ENCODE measurements at places on chromosomes 5 and 9.

DNA sequence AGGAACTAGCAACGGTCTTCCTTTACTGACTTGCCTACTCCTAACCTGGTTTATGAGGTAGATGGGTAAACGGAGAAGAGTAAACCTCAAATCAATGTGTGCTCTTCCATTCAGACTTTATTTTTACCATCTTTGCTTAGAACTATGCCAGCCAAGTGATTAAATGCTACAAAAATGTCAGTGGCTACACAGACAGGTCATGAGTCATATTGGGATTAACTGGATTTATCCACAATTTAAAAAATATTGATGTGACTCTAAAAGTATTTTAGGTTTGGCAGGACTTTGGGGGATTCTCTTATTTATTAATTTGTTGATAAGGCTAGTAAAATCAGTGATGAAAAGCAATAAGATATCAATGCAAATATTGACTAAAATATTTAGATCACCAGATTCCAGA lies 275.0 kb downstream of the PLK2 start:
- no peak for DNase-seq

- DNase-seq, result no peak
Measured at GRCh38 chr5:34915856-34916192, 313 bp downstream of the BRIX1 start.

DNA sequence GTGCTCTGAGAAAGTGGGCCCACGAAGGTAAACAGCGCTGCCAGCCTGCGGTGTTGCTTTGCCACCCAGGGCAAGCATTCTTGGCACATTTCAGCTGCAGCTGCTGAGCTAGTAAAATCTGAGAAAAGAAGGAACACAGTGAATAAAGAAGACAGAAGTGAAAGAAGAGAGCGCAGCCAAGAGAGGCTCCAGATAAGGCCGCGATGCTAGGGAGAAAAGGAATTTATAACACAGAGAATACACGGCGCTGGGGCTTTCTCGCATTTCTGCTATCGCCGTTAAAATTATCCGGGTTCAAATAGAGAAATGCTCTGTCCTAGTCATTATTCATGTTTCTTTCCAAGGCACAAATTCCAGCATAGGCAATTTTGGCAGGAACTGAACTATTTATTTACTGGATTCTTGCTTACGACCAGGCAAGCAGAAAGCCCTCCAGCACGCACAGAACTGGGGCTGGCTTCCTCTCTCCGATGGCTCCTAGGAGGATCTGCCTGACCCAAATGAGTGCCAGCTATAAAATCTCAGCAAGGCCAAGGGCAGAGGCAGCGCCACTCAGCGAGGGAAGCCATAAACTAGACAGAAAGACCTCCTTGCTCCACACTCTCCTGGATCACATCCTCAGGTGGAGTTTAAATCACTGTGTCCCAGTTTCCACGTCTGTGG lies 111.2 kb downstream of the ATPSCKMT start:
- no peak for DNase-seq

DNA sequence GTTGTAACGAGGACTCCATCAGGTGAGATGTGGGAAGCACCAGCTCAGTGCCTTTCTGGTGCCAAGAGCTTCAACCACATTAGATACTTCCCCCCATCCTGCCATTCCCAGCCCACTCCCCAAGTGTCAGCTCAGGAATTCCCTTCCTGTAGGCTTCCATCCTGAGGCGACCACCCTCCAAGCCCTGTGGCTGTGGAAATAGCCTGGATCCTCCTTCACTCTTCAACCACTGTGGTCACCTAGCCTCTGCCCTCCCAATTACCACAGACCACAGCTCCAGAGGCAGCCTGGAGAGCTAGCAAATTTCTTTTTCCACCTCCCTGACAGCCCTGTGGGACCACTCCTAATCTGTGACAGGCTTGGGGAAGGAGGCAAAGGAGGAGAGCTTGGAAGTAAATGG lies 219.8 kb upstream of the MAP3K1 start:
- DNase-seq, result no peak

DNA sequence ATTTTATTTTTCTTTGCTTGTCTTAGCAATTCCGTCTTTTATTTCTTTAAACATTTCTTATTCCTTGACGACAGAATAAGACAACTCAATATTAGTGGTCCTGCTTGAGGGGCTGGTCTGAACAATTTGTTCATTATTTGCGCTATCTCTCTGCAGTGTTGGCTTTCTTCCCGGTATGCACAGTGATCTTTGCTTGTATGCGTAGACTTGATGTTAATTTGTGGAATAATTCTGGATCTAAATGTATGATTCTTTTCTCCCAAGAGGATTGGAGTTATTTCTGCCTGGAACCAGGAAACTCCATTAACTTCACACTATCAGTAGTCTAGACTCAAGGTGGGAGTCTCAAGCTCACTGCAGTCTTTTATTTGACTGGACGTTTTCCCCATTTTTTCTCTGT lies 80.4 kb downstream of the KDM4C start:
- no peak for DNase-seq

- no peak for DNase-seq
Measured at GRCh38 chr9:79384501-79384900, 187.3 kb upstream of the TLE4 start.

- no peak for DNase-seq
Measured at GRCh38 chr9:86035827-86036440, 63.4 kb downstream of the GOLM1 start.

DNA sequence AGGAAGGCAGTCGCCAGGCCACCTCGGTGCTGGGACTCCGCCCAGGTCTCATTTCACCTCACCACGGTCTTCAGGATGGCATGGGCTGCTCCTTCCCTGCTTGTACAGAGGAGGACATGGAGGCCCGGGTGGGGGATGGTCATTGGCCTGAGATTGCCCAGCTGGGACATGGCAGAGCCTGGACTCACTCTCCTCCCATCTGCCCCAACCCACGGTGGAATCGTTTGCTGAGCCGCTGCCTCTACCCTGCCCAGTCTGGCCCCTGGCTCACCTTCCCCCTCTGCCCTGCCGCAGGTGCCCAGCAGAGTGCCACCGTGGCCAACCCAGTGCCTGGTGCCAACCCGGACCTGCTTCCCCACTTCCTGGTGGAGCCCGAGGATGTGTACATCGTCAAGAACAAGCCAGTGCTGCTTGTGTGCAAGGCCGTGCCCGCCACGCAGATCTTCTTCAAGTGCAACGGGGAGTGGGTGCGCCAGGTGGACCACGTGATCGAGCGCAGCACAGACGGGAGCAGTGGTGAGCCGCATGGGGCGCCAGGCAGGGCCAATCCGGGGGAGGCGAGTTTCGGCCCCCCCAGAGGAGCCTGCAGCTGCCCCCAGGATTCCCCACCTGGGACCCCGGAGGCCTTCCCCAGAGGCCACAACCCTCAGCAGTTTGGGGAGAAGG lies 36.7 kb downstream of the HK3 start:
- peak; percentile 42 for DNase-seq

DNA sequence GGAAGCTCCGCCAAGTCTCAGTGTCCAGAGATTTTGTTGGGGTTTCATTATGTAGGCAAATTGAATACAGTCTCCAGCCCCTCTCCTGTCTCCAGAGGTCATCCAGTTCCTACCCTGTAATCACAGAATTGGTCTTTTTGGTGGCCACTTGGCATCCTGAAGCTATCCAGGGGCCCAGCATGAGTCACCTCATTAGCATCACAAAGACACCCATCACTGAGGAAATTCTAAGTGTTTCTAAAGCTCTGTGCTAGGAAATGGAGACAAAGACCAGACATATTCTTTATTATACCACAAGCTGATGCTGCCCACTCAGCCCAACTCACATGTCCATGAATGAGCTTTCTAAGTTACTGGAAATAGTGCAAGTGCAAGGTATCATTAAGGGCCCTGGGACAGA lies 229.9 kb downstream of the DOCK8 start:
- DNase-seq, result no peak

GRCh38 chr5:174535669-174536068 lies 188.7 kb upstream of the MSX2 start:
- no peak for DNase-seq

- DNase-seq, result peak; percentile 83
Measured at GRCh38 chr9:120893611-120894307, 16.8 kb upstream of the PHF19 start.

GRCh38 chr5:86143837-86144236 lies 473.9 kb upstream of the COX7C start:
- DNase-seq, result no peak

- peak; percentile 87 for DNase-seq
Measured at GRCh38 chr5:108381350-108381953, 446 bp downstream of the FBXL17 start.

GRCh38 chr5:76720988-76721569 lies 5.2 kb downstream of the F2R start:
- peak; percentile 88 for DNase-seq

Data from RPMI8226 (cell line).